Pancreas (tissue), 10 donors: ENCODE measurements at places on chromosomes 7 and 10. TPM values are rescaled to one million over a fixed set of nuclear protein-coding genes. Genes with fewer than 3 reads are reported as not detected.

GRCh38 chr10:33143160-33143728 lies 185.2 kb upstream of the ITGB1 start:
- no peaks in the 10 kb centered on the region for H3K4me1 ChIP-seq
- no peak for DNase-seq
- no peaks in the 10 kb centered on the region for H3K36me3 ChIP-seq
- H3K27me3 ChIP-seq = no peaks in the 10 kb centered on the region
- H3K4me3 ChIP-seq = no peak overlapping the region
- H3K27ac ChIP-seq = no peak overlapping the region

NPTX2 gene
- total RNA-seq = 29.9 TPM

GRCh38 chr7:114112806-114113205 lies 194.0 kb upstream of the PPP1R3A start:
- H3K27me3 ChIP-seq = no peaks in the 10 kb centered on the region
- DNase-seq = no peak
- H3K36me3 ChIP-seq = no peaks in the 10 kb centered on the region
- no peaks in the 10 kb centered on the region for H3K4me1 ChIP-seq
- H3K4me3 ChIP-seq = no peak overlapping the region

DNA sequence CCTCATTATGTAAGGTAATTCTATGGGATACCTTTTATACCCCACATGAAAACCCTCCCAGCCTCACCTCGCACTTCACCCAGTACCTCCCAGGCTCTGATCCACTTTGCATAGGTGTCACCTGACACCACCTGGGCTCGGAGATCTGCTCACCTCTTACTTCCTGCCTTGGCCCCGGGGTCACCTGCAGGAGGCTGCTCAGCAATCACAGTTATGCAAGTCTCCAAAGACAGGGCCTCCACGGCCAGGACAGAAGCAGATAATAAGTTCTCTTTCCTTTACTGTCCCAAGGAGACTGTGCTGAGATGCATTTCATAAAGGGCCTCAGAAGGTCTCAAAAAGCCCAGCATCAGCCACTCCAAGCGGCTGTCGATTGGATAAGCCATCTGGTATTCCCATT lies 112.4 kb upstream of the PPP2R2D start:
- no peaks in the 10 kb centered on the region for H3K36me3 ChIP-seq
- no peaks in the 10 kb centered on the region for H3K27me3 ChIP-seq
- DNase-seq = no peak
- no peak overlapping the region for H3K27ac ChIP-seq

OR13A1 gene
- total RNA-seq = not detected

GRCh38 chr7:6643915-6644625 lies 7.0 kb downstream of the ZNF316 start:
- no peak overlapping the region for H3K27ac ChIP-seq
- no peak for DNase-seq
- H3K4me3 ChIP-seq = no peak overlapping the region
- H3K4me1 ChIP-seq = no peaks in the 10 kb centered on the region
- no peaks in the 10 kb centered on the region for H3K27me3 ChIP-seq

GRCh38 chr7:98280791-98281756 lies at the start of gene BRI3:
BRI3 (plus strand) TSS chr7:98281686; CDS start chr7:98281796, 110 bp downstream.
- DNase-seq = peak; percentile 94
- no peaks in the 10 kb centered on the region for H3K36me3 ChIP-seq
- H3K27ac ChIP-seq = peak within 1 kb of the TSS; percentile 95
- peaks cover 48% of the 10 kb centered on the region for H3K4me1 ChIP-seq
- no peaks in the 10 kb centered on the region for H3K27me3 ChIP-seq

- H3K36me3 ChIP-seq = no peaks in the 10 kb centered on the region
- no peak overlapping the region for H3K27ac ChIP-seq
- DNase-seq = no peak
- no peak overlapping the region for H3K4me3 ChIP-seq
- peaks cover 3% of the 10 kb centered on the region for H3K4me1 ChIP-seq
- H3K27me3 ChIP-seq = no peaks in the 10 kb centered on the region
Observed at GRCh38 chr10:113480851-113481502, 71.9 kb upstream of the HABP2 start.

DNA sequence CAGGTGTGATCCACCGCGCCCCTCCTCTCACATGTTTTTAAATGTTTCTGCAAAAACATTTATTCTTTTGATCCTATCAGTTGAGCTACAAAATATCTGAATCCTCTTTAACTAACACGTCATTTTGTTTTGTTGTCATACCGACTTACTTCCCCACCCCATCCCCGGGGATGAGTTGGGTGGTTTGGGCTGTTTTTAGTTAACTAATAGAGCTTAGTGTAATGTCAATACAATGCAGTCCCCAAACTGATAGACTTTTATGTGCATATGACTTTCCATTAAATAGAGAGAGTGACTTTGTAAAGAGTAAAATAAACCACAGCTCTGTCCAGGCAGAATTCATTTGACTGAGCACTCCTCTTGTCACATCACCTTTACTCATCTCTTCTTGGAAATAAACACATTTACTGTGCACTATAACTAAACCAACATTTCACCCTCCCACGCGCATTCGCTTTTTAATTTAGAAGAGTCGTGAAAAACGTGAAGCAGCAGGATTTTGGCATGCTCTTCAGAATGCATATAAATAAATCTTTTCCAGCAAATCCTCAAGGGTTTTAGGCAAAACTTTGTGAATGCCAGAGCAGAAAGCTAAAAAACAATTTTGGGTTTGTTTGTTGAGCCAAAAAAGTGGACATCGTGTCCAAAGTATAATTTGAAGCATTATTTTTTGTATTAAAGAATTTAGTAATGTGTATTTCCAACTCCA lies 187.4 kb upstream of the MGMT start:
- no peak for DNase-seq
- no peak overlapping the region for H3K4me3 ChIP-seq
- no peaks in the 10 kb centered on the region for H3K36me3 ChIP-seq
- no peak overlapping the region for H3K27ac ChIP-seq
- H3K27me3 ChIP-seq = peaks cover 18% of the 10 kb centered on the region

OR2F2 gene
- not detected for total RNA-seq

RRP12 gene
- total RNA-seq = 26.1 TPM

DNA sequence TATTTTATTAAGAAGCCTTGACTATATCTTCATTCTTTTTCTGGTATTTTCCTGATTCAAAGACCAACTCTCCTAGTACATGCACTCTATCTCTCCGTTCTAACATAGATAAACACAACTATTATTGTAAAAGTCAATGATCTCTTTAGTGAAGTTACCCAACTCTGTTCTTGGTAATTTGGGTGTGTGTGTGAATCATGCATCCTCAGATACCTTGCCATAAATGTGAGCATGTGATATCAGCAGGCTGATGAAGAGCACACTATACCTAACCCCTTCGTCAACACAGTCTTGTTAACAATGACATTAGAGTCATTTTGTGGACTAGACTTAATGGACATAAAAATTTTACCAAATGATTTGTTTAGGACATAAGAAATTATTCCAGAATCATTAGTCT lies 1122.1 kb downstream of the XPNPEP1 start:
- DNase-seq = no peak
- H3K36me3 ChIP-seq = no peaks in the 10 kb centered on the region
- H3K4me1 ChIP-seq = no peaks in the 10 kb centered on the region

- peaks cover 6% of the 10 kb centered on the region for H3K4me1 ChIP-seq
- DNase-seq = no peak
- no peaks in the 10 kb centered on the region for H3K27me3 ChIP-seq
- H3K27ac ChIP-seq = no peak overlapping the region
Observed at GRCh38 chr10:12484002-12484918, 134.9 kb downstream of the CAMK1D start.

KNDC1 gene
- 0.89 TPM for total RNA-seq

GRCh38 chr10:1114719-1115606 lies 58.8 kb downstream of the WDR37 start:
- H3K27ac ChIP-seq = no peak overlapping the region
- H3K36me3 ChIP-seq = peaks cover 4% of the 10 kb centered on the region
- DNase-seq = no peak
- H3K4me1 ChIP-seq = no peaks in the 10 kb centered on the region
- no peaks in the 10 kb centered on the region for H3K27me3 ChIP-seq
- no peak overlapping the region for H3K4me3 ChIP-seq

GRCh38 chr10:11901833-11902475 lies 78.8 kb downstream of the PROSER2 start:
- no peak overlapping the region for H3K27ac ChIP-seq
- no peaks in the 10 kb centered on the region for H3K4me1 ChIP-seq
- H3K4me3 ChIP-seq = no peak overlapping the region

DNA sequence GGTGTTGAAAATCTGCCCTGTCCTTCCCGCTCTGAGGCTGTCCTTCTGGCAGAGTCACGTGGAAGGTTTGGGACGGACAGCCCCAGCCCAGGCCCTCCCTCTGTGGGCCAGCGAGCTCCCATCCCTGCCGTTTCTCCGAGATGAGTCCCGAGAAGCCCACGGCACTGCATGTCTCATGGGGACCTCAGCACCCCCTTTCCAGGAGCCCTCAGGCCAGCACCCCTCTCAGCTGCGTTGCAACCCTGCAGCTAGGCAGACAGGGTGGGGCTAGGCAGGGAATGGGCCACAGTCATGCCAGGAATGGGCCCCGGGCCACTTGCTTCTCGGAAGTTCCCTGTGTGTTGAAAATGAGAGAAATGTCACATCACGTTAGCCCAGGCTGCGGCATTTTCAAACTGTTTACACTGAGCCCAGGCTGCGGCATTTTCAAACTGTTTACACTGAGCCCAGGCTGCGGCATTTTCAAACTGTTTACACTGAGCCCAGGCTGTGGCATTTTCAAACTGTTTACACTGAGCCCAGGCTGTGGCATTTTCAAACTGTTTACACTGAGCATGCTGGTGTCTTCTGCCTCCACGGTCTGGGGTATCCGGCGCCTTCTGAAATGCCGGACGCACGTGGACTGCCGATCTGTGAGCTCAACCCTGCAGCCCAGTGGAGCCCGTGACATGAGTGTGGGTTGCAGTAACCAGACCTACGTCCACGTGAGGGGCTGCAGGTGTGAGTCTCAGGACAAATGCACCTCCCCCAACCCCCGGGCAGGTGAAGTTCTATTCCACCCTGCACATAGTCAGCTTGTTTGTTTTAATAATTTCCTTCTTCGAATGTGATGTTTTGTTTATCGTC lies 42.6 kb downstream of the FAM20C start:
- H3K27me3 ChIP-seq = no peaks in the 10 kb centered on the region
- peak overlapping the region; percentile 2 for H3K27ac ChIP-seq
- H3K4me3 ChIP-seq = no peak overlapping the region
- no peaks in the 10 kb centered on the region for H3K36me3 ChIP-seq
- H3K4me1 ChIP-seq = peaks cover 12% of the 10 kb centered on the region
- no peak for DNase-seq

DNA sequence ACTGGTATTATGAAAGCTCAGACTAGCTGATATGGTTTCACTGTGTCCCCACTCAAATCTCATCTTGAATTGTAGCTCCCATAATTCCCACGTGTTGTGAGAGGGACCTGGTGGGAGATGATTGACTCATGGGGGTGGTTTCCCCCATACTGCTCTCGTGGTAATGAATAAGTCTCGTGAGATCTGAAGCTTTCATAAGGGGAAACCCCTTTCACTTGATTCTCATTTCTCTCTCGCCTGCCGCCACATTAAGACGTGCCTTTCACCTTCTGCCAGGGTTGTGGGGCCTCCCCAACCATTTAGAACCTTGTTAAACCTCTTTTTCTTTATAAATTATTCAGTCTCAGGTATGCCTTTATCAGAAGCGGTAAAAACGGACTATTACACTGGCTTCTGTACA lies 40.3 kb downstream of the COL13A1 start:
- no peak overlapping the region for H3K27ac ChIP-seq
- H3K4me3 ChIP-seq = no peak overlapping the region
- H3K36me3 ChIP-seq = no peaks in the 10 kb centered on the region
- no peaks in the 10 kb centered on the region for H3K27me3 ChIP-seq
- no peaks in the 10 kb centered on the region for H3K4me1 ChIP-seq

GRCh38 chr7:30304177-30304884 lies 19.9 kb downstream of the ZNRF2 start:
- no peak overlapping the region for H3K4me3 ChIP-seq
- no peaks in the 10 kb centered on the region for H3K36me3 ChIP-seq
- no peak overlapping the region for H3K27ac ChIP-seq
- peaks cover 12% of the 10 kb centered on the region for H3K4me1 ChIP-seq

DNA sequence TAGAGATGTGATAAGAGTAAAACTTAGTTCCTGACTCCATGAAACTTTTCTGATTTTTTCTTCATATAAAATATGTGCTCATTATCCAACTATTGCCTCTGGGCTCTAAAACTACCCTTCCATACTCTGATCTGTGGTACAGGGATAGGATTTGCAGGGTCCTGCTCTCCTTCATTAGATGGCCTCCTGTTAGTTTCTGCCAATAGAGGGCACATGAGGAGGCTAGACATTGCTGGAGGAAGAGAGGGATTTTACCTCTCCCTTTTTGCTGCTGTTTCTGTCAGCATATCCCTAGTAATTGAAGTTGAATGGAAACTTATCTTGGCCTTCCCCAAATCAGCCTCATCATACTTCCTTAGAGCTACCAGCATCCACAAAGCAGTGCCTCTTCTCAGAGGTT lies 269.4 kb downstream of the NXPH1 start:
- H3K27ac ChIP-seq = no peak overlapping the region
- DNase-seq = no peak
- H3K4me3 ChIP-seq = no peak overlapping the region
- H3K36me3 ChIP-seq = no peaks in the 10 kb centered on the region
- no peaks in the 10 kb centered on the region for H3K4me1 ChIP-seq
- no peaks in the 10 kb centered on the region for H3K27me3 ChIP-seq

AMPH gene
- 0.42 TPM for total RNA-seq

- H3K4me1 ChIP-seq = no peaks in the 10 kb centered on the region
- no peaks in the 10 kb centered on the region for H3K36me3 ChIP-seq
- H3K4me3 ChIP-seq = no peak overlapping the region
- no peak overlapping the region for H3K27ac ChIP-seq
Observed at GRCh38 chr7:8384901-8385300, 48.5 kb upstream of the NXPH1 start.

NEBL gene
- 15.7 TPM for total RNA-seq

- no peak overlapping the region for H3K4me3 ChIP-seq
- H3K27me3 ChIP-seq = peaks cover 4% of the 10 kb centered on the region
- no peaks in the 10 kb centered on the region for H3K36me3 ChIP-seq
- H3K4me1 ChIP-seq = no peaks in the 10 kb centered on the region
- no peak for DNase-seq
- no peak overlapping the region for H3K27ac ChIP-seq
Observed at GRCh38 chr7:120985839-120986238, 2.7 kb upstream of the CPED1 start.

- H3K4me1 ChIP-seq = peaks cover 8% of the 10 kb centered on the region
- peak overlapping the region; percentile 12 for H3K27ac ChIP-seq
- H3K27me3 ChIP-seq = no peaks in the 10 kb centered on the region
- no peaks in the 10 kb centered on the region for H3K36me3 ChIP-seq
- no peak for DNase-seq
- H3K4me3 ChIP-seq = no peak overlapping the region
Observed at GRCh38 chr10:132588301-132589013, 50.9 kb downstream of the INPP5A start.

SFR1 gene
- total RNA-seq = 3.1 TPM

LRRC17 gene
- total RNA-seq = 1.1 TPM

DNA sequence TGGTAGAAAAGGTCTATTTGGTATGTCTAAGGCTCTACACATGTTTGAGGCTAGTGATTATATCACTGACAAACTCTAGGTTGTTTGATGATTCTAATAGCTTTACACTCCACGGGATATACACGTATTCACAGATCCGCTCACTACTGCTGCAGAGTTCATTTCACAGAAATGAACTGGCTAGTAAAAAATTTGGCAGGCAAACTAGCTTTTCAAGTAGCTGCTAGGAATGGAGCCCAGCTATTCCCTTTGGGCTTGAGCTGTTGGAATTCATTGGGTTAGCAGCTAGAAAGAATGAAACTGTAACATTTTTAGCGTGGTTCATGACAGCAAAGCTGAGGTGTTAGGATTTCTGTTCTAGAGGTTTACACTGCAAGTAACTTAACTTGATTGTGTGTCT lies 37.6 kb downstream of the R3HCC1L start:
- H3K4me1 ChIP-seq = no peaks in the 10 kb centered on the region
- H3K4me3 ChIP-seq = no peak overlapping the region
- H3K27ac ChIP-seq = no peak overlapping the region
- peaks cover 4% of the 10 kb centered on the region for H3K36me3 ChIP-seq
- no peak for DNase-seq

AKR1C1 gene
- 8.5 TPM for total RNA-seq
